ENCODE measurements at places on chromosomes 4 and X.
A peak's percentile ranks its signal among the peaks of the same experiment; 100 is the strongest.

GRCh38 chr4:152115794-152116193 is 355.0 kb upstream of the GATB start:
- DNase-seq: no peak

GRCh38 chr4:146371812-146372211 is 149.9 kb downstream of the SLC10A7 start:
- no peak for DNase-seq

GRCh38 chr4:74654230-74654681 is 140.1 kb downstream of the BTC start:
- DNase-seq: peak; percentile 45

DNA sequence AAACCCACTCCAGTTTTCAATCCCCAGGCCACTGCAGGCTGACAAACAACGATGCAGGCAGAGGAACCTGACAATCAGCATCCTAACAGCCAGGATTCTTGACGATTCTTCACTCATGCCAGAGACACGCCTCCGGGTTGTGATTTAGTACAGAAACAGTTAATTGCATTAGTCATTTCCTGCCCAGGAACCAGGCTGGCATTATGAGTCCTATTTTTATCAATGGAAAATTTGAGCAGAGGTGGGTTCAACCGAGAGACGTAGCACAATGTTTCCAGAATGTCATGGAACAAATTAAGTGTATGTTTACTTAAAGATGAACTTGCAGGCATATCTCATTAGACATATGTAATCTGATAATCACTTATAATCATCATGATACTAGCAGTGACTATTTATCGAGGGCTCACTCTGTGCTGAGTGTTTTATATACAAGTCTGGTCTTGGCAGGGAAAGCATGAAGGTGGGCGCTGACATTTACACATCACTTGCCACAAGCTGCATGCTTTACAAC is 159.7 kb downstream of the NSUN7 start:
- peak; percentile 67 for DNase-seq

GRCh38 chr4:169107528-169107927 is 97.5 kb upstream of the CBR4 start:
- DNase-seq: no peak

DNA sequence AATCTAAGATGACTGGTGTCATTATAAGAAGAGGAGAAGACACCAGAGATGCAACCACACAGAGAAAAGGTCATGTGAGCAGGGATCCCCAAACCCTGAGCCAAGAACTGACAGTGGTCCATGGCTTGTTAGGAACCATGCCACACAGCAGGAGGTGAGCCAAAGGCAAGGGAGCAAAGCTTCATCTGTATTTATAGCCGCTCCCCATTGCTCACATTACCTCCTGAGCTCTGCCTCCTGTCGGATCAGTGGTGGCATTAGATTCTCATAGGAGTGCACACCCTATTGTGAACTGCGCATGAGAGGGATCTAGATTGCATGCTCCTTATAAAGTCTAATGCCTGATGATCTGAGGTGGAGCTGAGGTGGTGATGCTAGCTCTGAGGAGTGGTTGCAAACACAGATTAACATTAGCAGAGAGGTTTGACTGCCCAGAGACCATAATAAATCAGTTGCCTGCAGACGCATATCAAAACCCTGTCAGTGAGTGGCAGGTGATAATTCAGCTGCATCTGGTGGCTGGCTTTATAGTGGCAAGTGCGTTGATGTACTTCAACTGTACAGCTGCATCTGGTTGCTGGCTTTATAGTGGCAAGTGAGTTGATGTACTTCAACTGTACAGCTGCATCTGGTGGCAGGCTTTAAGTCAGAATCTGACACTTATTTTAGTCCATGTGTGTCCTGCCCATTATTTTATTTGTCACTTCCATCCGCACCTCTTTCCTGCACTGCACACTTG is 19.8 kb upstream of the CXCL2 start:
- DNase-seq: no peak

- DNase-seq: no peak
These were observed 21.3 kb downstream of the FANCB start for GRCh38 chrX:14851526-14851925.

DNA sequence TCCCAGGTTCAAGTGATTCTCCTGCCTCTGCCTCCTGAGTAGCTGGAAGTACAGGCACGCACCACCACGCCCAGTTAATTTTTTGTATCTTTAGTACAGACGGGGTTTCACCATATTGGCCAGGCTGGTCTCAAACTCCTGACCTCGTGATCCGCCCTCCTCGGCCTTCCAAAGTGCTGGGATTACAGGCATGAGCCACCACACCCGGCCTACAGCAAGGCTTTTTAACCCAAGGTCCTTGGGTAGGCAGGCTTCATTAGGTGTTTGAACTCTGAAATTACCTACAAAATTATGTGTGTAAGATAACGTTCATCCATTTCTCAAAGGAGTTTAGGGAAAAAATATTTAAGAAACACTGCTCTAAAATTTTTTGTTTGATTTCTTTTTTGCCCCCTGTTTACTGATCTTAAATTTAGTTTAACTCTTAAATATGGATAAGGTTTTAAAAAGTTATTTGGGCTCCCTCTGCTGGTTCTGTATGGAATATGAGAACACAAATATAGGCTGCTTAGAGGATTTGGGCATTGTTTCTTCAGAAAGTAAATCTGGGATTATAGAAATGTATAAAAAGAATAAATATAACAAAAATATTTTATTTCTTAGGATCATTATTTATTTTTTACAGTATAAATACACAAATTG is 92.8 kb downstream of the CBR4 start:
- no peak for DNase-seq

GRCh38 chr4:181158971-181159370 is 1084.2 kb upstream of the TENM3 start:
- no peak for DNase-seq

DNA sequence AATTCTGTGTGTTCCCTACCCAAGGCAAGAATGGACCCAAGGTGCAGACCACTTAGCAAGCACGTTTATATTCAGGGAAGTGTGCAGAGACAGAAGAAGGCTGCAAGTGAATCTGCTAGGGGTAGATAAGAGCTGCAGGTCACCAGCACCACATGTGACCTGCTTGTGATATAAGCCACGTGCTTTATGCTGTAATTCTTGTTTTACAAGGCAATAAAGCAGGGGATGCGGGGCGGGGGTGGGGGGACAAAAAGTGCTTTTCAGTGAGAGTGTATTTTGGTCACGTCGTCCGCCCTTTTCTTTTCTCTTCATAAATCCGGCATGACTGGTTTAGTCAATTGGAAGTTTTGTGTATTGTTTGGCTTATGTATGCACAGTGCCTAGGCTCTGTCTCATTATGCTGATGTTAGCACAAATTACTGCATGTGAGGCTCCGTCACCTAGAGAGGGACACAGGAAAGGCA is 192.7 kb downstream of the RBMX2 start:
- DNase-seq: no peak

GRCh38 chrX:87679849-87680248 is 162.2 kb downstream of the KLHL4 start:
- no peak for DNase-seq

- DNase-seq: no peak
These were observed 313.4 kb upstream of the SLC7A11 start for GRCh38 chr4:138555584-138555983.
